ENCODE measurements at places on chromosomes 6 and 20.

- no peak for DNase-seq
These were observed 10.8 kb upstream of the PXDC1 start for GRCh38 chr6:3762359-3762758.

GRCh38 chr6:114651611-114652010, 308.8 kb upstream of the HS3ST5 start:
- no peak for DNase-seq

DNA sequence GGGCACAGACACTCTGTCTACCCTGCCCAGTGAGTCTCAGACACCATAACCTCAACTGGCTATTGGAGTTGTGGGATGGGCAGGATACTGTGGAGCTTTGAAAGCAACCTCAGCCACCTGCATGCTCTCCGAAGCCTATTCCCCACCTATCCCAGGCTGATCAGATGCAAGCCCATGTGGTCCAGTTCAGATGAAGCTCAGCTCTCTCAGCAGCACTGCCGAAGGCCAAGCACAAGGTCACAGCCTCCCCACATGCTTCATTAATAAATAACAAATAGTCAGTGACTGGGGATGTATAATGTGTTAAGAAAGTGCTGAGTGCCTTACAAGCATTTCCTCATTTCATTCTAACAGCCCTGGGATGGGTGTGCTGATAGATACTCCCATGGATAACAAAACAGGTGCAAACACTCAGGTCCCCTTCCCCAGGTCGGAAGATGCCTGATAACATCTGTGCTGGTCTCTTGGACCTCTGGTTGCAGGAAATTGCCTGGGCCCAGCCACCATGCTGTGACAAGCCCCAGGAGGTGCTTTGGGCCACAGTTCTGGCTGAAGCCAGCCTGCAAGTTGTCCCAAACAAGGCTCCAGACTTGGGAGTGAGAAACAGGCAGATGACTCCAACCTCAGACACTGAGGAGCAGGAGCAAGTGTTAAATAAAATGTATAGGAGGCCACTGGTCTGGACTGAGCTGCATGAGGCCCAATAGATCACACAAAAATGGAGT, 3.7 kb downstream of the ACSS1 start:
- DNase-seq, result no peak

DNA sequence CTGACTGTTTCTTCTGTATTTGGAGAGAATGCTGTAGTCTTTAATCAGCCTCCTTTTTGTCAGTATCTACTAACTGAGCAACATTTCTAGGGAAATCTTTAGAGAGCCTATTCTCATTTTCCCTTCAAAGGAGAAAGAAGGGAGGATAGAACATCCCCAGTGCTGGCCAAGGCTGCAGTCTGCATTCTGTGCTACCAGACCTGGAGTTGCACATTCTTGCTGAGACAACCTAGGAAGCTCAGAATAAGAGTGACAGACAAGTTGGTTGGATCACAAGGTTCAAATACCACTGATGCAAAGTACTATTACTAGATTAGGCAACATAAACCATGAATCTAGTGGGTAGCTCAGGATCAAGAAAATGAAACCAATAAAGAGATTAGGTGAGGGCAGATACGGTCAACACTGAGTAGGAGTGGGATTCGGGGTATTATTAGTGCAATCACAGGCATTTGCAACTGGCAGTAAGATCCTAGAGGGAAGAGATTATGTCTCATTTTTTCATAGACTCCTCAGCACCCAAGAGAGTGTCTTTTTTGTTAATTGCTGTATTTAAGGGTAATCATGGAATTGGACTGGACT, 213.5 kb upstream of the FAM83B start:
- DNase-seq, result no peak

GRCh38 chr6:98842342-98843180, 8.2 kb downstream of the POU3F2 start:
- DNase-seq, result no peak

DNA sequence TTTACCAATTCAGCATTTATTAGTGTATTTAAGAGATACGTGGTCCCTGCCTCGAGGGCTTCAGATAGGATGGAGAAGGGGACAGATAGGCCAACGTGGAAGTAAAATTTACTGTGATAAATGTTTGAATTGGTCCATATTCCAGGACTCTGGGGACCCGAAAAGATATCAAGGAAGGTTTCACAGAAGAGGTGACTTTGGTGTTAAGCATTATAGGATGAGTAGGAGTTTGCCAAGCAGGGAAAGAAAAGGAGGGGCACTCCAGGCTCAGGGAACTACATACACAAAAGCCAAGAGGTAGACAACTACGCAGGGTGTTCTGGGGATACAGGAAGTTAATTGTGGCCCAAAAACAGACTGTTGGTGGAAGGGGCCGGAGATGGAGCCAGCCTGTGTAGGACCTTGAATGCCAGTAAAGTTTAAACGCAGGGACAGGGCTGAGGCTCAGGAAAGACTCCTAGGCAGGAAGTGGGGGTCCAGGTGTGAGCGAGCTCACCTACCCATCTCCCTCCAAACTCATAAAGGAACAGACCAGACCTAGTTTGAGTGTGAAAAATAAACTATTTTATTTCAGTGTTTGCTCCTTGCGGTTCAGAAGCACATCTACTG, 37.0 kb downstream of the TGM2 start:
- DNase-seq, result no peak

DNA sequence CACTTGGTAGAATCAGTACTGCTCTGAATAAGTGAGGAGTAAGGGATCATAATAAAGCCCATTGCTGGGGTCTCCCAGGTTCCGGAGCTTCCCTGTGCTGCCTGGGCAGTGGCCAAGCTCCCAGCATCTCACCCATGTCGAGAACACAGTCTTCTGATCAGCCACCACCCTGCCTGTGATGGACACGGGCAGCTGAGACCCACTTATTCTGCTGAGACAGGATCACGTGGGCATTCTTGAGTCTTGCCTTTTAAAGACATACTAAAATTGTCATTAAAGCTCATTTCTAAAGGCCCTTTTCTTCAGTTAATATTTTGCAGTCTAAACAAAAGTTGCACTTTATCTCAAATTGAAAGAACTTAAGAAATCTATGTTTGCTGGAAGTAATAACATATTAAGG, 42.7 kb upstream of the SLC22A2 start:
- DNase-seq, result no peak

DNA sequence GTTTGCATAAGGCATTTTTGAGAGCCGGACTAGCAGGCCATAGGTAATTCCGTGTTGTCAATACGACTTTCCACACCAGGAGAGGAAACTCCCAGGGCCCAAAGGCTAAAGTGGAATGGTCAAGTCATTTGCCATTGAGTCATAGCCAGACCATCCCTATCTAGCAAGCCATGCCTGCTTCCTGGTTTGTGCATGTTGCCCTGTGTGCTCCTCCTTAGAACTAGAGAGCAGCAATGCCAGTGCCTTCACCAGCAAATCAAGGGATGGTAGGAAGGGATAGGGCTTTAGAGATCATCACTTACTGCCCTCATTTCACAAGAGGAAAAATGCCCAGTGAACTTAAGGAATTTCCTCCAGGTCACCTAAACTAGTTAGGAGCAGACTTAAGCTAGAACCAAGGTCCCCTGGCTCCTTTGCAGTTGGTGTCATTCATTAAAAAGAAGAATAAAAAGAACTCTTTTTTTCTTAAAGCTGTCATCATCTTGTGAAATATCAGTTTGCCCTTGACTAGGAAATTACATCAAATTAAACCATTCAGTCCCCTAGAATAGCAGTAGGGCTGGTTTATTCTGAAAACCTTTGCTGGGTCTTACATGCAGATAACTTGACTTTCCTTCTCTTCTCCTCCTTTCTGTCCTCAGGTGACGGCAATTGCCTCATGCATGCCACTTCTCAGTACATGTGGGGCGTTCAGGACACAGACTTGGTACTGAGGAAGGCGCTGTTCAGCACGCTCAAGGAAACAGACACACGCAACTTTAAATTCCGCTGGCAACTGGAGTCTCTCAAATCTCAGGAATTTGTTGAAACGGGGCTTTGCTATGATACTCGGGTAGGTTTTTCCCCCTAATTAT, 7.4 kb downstream of the TNFAIP3 start:
- DNase-seq, result no peak

DNA sequence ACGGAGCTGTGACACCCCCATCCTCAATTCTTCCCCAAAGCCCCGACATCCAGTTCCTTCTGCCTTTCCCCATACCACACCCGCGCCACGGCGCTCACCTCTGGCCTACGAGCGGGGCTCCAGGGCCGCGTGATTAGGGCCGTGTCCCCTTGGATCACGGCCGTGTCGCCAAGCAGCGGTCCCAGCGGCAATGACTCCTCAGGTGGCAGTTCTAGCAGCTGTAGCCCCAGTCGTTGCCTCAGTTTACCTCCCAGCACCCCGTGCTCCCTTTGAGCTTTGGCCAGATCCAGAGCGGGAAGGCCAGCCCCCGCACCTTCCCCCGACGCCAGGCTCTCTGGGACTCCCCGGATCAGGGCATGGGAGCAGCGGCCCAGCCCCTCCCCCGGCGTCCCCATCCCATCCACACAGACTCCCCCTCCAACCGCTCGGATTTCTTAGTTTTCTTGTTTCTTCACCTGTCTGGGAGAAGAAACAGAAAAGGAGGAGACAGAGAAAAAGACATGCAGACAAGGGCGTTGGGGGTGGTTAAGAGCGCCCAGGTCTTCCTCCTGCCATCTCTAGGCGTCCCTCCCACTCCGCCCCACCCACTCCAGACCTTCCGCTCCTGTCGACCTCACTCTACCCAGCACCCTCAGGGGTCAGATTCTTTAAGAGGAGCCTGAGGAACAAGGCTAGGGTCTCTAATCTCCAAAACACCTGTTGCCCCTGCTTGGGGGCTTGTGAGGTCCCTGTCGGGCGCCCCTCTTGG, at the start of gene DDAH2:
Gene DDAH2 (minus strand): TSS at position 533 of the 748 bp plus-strand sequence. CDS start 138 bp downstream, at position 395.
- no peak for DNase-seq

- DNase-seq, result no peak
These were observed 159.5 kb downstream of the JARID2 start for GRCh38 chr6:15405129-15406068.

- no peak for DNase-seq
These were observed 191.3 kb upstream of the ARID1B start for GRCh38 chr6:156585859-156586258.

- no peak for DNase-seq
These were observed 180.0 kb downstream of the TBXT start for GRCh38 chr6:165987483-165988301.

DNA sequence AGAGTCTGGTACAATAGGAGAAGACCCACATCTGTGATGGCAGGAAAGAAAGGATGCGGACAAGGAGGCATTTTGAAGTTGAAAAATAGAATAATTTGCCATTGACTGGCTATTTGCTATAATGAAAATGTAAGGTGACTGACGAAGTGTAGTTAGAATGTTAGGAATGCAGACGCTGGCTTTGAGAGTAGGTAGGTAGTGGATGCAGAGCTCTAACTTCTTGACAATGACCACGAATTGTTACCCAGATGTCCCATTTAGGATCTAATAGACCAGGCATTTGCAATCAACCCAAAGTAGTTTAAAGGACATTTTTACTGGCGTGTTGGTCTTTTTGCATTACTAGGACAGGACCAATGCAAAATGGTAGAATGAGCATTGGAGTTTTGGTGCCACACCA, 14.2 kb downstream of the MLIP start:
- DNase-seq, result no peak

DNA sequence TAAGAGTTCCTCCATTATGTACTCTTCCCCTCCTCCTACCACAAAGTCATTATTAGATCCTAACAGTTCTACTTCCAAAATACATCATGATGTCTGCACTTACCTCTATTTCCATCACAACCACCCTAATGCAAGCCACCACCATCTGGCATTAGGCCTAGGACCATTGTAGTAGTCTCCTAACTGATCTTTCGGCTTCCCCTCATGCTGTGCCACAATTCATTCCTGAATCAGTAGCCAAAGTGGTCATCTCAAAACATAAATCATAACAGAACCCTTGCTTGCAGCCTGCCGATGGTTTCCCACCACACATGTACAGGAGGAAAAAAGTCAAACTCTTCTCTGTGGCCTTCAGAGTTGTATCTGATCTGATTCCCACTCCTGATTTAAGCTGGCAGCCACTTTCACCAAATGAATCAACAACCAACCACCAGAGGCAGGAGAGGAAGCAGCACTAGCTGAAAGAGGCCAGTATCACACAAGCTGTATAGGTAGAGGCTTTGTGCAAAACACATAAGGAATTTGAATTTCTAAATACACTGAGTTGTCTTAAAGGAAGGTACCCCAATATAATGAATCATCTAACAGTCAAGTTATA, 26.1 kb downstream of the FAM184A start:
- no peak for DNase-seq

- no peak for DNase-seq
These were observed 982.0 kb upstream of the FLRT3 start for GRCh38 chr20:15319439-15319838.

DNA sequence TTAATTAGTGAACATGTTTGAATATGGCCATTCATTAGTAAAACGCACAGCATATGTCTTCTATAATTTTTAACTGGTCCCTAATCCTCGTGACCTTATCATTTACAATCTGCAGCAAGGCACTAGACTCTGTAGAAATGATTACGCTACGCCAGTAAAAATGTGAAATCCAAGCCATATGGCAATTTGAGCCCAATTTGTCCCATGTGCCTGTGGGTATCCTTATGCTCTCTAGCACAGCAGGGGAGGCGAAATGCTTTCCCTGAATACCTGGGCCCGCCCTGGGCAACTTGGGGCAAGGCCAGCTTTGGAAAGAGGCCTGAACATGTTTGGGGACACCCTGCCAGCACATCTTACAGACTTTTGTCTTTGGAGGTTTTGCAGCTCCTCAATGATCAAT, 122.7 kb upstream of the AGPAT4 start:
- DNase-seq, result no peak

- DNase-seq, result no peak
These were observed 99.5 kb downstream of the FYN start for GRCh38 chr6:111773501-111774345.

DNA sequence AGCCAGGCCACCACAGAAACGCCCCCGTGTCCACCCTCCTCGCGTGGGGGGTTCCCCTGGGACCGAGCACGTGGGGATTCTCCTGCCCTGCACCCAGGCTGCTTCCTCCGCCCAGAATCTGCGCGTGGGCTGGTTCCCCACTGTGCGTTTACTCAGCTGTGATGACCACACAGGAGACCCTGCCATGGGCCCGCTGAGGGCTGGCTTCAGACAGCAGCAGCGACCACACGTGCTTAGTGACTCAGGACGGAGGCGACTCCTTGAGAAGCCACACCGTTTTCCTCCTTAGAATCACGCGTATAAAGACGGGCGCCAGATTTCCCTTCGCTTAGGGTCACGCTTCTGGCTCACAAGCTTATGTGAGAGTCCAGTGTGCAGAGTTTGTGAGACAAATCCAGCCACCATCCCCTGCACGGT, 63.9 kb upstream of the PDE10A start:
- DNase-seq, result no peak

DNA sequence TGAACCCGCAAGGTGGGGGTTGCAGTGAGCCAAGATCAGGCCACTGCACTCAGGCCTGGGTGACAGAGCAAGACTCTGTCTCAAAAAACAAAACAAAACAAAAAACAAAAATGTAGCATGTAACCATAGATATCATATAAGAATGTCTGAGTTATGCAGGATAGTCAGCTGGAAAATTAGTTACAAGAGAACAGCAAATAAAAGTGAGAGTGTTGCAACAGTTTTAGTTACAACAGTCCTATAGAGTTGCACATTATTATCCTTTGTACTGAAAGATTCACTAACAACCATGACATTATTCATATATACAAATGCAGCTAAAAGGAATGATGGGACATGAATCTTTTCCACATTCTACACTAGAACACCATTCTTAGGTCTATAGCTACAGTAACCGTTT, 16.4 kb downstream of the RNF24 start:
- no peak for DNase-seq

- no peak for DNase-seq
These were observed 510.8 kb upstream of the BTBD3 start for GRCh38 chr20:11406877-11407276.

Measured in CD4-positive, alpha-beta T cell (primary cell).